Fibroblast of skin of back (primary cell): ENCODE measurements at places on chromosomes 5 and 9.
A peak's percentile ranks its signal among the peaks of the same experiment; 100 is the strongest.

DNA sequence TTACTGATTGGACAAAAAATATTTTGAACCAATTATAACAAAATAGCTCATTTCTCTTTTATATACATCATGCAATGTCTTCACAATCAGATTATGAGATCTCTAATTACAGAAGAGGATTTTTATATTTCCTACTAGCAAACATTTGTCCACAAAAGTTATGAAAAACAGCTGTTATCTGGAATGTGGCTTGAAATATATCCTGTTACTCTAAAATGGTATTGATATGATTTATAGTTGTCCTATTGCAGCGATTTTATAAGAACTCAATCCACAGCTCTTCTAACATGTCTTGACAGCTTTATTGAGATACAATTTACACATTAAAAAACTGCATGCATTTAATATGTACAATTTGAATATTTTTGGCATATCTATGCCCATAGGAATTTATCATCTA lies 779.9 kb upstream of the ACO1 start:
- no peak for DNase-seq

DNA sequence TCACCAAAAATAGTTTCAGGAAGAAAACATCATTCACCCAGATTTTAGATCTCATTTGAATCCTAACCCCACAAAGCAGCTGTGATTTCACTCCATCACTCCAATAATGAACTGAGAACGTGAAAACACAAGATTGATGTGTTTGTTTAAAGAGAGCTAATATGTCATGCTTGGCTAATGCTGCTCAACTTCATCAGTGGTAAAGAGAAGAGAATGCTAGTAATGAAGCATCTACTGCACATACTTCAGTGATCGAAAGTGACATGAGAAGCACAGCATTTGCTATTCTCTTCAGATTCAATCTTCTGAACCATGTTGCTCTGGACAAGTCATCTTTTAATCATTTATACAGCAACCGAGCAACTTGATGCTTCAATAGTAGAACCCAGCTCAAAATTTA lies 874.7 kb downstream of the EFNA5 start:
- DNase-seq: no peak

- DNase-seq: peak; percentile 79
These were observed 32.2 kb upstream of the ANGPTL2 start for GRCh38 chr9:127154390-127155191.

DNA sequence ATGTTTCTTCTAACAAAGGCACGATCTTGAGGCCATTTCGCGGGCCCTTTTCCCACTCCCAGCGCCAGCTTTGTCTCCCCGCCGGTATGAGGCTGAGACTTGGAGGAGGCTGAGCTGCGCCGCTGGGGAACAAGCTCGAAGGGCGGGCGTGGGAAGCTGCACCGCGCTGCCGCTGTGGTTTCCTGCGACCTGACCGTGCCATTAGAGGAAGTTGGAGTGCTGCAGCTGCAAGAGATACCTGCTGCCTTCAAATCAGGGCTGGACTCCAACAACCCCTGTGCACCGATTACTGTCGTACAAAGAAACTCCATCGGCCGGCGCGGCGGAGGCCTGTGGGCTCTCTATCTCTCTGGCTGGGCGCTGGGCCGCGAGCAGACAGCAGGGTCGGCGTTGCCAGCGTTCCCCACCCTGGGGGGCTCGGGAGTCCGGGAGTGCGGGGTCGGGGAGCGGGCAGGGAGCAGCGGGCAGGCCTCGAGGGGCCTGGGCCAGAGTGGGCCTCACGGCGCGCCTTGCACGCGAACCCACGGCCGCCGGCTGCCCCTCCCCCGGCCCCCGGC lies 1.3 kb upstream of the ERBIN start:
- peak; percentile 76 for DNase-seq

GRCh38 chr9:98632839-98633238 lies 75.9 kb downstream of the GABBR2 start:
- no peak for DNase-seq

- peak; percentile 69 for DNase-seq
These were observed 280.8 kb downstream of the AOPEP start for GRCh38 chr9:95007226-95007869.

- peak; percentile 15 for DNase-seq
These were observed 28.4 kb downstream of the TIMD4 start for GRCh38 chr5:156934450-156935211.
